ENCODE measurements at places on chromosomes 11 and 22.

- no peak for DNase-seq
These were observed 4.0 kb upstream of the PTGDR2 start for GRCh38 chr11:60859616-60860250.

GRCh38 chr11:3609416-3610265, 32.2 kb downstream of the ART5 start:
- DNase-seq = peak; percentile 17

GRCh38 chr11:11786771-11787170, 55.0 kb upstream of the USP47 start:
- no peak for DNase-seq

- no peak for DNase-seq
These were observed 23.2 kb downstream of the MEI1 start for GRCh38 chr22:41722496-41722895.

- no peak for DNase-seq
These were observed 2.9 kb downstream of the DAGLA start for GRCh38 chr11:61682906-61683675.

- DNase-seq = no peak
These were observed 183.9 kb downstream of the CEP164 start for GRCh38 chr11:117511483-117511930.

DNA sequence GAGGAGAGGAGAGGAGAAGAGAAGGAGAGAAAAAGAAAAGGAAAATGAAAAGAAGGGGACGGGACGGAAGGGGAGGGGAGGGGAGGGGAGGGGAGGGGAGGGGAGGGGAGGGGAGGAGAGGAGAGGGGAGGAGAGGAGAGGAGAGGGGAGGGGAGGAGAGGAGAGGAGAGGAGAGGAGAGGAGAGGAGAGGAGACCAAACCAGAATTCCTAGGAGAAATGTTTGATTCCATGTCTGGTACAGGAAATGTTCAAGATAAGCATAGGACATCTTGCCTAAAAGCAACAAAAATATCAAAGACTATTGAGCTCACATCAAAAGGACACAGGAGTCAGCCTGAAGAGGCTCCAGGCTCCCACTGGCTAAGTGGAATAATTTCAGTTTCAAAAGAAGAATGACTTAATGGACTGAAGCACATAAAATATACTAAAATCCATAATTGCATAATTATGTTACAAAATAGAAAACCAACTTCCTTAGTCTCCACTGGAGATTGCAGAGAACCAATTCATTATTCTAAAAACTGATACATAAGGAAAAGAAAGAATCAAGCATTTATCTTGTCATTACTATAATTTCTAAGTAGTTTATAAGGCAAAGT, 101.1 kb upstream of the APOA1 start:
- DNase-seq = no peak

- DNase-seq = no peak
These were observed 18.1 kb downstream of the IL17REL start for GRCh38 chr22:49994361-49995040.

GRCh38 chr11:132357811-132358572, 987.6 kb downstream of the NTM start:
- DNase-seq = no peak

DNA sequence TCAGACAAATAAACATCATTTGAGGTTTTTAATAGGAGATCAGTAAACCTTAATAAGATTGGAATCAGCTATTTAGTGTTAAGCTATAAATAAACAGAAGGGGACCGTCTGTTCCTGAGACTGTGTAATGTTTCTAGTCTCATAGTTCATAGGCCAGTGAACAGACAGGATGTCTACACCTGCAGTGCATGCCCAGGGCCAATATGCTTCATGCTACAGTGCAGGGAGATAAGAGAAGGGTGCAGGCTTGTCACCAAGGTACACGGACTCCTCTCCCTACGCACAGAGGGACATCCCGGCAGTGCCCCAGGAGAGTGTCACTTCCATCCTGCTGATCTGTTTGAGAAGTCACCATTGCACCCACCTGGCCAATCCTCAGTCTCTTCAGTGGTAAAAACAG, 148.6 kb downstream of the OPCML start:
- DNase-seq = no peak

DNA sequence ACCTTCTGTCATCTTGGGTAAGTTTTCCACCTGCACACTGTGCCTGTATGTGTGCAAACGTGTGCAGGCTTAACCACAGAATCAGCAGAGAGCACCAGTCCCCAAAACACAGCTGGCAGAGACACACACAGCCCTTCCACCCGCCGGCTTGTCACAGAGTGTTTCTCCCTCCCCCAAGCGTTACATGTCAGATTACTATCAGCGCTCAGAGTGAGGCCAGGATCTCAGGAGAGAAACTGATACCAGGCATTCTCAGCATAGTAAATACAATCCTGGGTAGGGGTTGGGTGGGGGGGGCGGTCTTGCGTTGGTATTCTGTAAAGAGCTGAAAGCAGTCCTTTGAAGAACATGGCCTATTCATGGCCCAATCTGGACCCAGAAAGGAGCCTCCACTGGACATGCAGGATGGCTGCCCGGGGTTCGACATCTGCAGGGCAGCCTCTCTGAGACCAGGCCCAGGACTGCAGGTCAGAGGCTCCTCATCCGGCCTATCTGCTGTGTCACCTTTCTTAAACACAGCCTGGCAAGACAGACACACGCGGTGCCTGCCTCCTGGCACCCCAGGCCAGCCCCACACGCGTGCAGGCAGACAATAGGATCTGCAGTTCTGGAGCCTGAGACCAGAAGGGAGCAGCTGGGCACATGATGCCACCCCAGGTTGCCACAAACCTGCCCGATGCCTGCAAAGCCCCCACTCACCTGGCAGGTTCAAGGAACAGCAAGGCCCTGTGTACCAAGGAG, 1.7 kb downstream of the OSBPL5 start:
- no peak for DNase-seq

DNA sequence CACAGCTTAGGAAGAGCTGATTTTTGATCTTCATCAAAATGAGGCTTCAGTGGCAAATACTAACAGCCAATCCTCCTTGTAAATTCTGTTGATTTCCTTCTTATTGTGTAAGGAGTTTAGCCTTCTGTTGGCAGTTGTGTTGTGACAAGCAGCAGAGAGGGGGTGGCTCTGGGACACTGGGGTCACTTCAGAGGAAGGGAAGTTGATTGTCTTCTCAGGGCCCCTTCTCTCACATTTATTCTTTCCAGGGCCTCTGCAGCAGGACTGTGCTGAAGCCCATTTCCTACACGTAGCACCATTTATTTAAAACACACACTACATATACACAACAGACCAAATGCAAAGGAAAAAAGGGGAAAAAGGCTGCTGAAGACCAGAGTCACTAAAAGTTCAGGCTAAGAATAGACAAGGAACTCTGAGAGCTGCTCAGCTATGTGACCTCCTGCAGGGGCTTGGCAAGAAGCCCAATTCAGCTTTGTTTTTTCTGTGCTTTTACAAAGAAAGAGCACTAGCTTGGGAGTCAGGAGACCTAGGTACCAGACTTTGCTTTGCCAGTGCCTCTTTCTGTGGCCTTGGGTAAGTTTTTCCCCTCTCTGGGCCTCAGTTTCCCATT, 28.3 kb upstream of the UPB1 start:
- DNase-seq = no peak

GRCh38 chr11:88552379-88553062, 215.0 kb upstream of the CTSC start:
- no peak for DNase-seq

DNA sequence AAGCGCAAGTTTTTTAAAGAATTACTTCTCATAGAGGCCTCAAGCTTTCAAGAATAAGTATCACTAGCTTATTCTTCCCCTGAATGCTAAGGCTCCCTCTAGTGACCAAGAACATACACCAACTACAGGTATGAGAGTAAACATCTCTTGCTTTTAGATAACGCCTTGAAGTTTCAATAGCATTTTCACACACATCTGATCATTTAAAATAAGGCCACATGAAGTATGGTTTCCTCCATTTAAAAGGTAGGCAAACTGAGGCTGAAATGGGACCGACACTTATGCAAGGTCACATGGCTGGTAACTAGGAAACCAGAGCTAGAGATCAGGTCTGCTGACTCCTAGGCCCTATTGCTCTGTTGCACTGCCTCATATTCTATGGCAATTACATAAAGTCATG, 66.5 kb downstream of the CCDC34 start:
- no peak for DNase-seq

DNA sequence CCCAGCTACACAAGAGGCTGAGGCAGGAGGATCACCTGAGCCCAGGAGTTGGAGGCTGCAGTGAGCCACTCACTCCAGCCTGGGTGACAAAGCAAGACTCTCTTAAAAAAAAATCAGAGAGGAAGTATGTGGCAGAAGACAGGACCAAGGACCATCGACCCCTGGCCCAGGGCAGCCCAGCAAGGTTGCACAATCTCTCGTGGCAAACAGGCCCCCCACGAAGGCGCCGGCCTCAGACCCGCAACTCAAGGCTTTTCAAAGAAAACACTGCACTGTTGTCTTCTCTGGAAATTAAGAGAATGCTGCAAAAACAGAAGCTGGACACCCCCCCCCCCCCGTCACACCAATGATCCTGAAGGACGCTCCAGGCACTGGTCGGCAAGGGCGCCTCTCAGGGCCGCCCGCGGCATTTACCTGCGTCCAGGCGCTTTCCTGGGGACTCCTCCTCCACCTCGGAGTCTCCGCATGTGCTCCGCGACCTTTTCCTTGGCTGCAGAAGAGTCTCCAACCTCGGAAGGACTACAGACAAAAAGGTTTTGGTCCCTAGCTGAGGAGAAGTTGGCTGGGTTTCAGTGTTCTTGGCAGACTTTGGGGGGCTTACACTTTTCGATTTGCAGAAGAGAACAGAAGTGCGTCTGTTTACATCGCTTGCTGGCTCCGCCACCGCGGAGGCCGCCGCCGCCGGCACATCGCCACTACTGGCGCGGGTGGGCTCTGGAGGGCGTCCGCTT, 40.5 kb downstream of the BRD1 start:
- DNase-seq = no peak

GRCh38 chr11:67996622-67997474, 7.0 kb downstream of the UNC93B1 start:
- DNase-seq = no peak

DNA sequence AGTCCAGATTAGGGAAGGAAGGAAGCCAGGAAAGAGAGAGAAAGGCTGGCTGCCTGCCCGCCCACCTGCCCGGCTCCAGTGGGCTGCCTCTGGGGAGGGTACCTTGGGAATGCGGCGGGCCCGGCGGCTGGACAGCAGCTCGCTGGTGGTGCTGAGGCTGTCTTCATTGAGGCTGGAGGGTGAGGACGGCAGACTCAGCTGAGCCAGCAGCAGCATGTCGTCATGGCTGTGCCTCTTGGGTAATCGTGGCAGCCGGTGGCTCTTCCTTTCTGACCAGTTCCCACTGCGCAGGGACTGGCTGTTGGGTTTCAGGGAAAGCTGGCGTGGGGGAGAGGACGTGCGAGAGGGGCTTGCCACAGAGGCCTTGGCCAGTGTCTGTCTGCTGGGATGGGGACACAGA, 32.9 kb downstream of the RPL27A start:
- DNase-seq = no peak

DNA sequence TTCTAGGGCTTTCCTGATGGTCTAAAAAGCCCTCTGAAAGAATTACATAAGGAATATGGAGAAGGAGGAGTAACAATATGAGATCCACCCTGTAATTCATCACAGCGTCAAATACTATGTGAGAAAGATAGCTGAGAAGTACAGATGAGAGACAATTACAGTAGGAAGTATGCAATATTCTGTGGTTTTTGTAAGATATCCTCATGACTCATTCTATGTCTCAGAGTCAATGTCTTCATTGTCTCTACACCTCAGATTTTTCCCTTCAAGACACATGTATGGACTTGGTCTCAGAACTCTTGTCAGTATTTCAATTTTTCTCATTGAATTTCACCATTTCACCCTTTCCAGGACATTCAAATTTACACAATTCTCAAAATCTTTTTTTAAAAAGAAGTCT, 343.3 kb upstream of the CTSC start:
- DNase-seq = no peak

DNA sequence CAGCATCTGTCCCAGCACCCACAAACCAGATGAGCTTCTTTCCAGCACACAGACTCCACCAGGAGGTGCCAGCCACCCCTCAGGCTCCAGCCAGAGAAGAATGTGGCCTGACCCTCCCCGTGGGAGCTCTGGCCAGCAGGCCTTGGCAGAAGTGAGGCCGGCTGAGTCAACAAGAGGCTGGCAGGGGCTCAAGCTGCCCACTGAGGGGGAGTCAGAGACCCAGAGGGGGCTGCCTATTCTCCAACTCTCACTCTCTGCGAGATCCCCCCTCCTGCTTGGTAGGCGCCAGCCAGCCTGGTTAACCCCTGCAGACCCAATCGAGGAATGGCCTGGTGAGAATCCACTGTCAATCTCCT, 10.6 kb upstream of the CDC42EP1 start:
- no peak for DNase-seq

DNA sequence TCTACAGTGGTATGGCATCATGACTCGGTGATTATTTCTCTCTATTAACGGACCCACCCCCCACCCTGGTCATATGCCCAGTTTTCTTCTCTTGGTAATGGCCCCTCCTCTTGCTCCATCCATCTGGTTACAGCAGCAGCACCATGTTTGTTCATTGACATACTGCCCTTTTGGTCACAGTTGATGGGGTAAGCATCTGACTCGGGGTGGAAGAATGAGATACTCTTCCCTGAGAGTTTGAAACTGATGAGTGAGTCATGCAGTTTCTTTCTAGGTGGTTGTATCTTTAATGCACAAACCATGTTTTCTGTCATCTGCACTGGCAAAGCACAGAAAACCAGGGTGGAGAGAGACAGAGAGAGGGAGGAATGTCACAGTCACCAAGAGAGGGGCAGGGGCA, 126.0 kb downstream of the SYN3 start:
- no peak for DNase-seq

DNA sequence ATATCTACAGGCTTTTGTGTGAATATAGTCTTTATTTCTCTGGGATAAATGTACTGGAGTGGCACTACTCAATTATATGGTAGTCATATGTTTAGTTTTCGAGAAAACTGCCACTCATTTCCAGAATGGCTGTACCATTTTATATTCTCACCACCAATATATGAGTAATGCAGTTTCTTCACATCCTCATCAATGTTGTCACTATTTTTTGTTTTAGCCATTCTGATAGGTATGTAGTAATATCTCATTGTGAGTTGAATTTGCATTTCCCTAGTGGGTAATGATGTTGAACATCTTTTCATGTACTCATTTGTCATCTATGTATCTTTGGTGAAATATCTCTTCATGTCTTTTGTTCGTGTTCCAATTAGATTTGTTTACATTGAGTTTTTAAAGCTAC, 18.0 kb downstream of the ACRV1 start:
- no peak for DNase-seq

DNA sequence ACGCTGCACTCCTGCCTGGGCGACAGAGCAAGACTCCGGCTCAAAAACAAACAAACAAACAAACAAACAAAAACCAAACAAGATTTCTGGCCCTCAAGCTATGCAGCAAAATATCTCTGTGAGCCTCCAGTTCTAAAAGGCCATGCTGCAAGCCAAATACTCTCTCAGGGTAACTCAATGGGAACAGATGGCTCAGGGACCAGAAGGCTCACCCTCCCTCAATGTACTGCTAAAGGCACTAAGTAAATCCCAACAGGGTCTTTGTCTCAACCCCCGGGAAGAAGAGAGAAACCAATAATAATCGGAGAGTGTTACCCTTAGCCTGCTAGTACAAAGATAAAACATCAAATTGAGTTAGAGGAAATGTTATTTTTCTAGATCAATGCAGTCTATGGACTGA, 119.7 kb upstream of the ZC3H12C start:
- no peak for DNase-seq
